ENCODE measurements at places on chromosomes 16 and 17.

GRCh38 chr16:72873044-72873443, 174.9 kb downstream of the ZFHX3 start:
- DNase-seq = no peak

DNA sequence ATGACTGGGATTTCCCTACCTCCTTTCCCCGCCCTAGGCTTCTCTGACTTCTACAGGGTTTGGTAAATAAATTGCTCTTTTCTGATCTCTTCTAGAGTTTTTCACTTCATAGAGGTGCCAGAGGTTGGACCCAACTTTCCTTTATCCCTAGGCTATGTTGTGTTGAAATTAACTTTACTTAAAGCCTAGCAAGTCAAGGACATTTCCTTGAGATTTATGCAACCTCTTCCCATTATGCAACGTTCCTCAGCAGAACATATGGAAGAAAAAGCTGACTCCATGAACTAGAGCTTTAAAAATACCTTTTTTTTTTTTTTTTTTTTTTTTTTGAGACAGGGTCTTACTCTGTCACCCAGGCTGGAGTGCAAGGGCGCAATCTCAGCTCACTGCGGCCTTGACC, 15.5 kb downstream of the MPO start:
- no peak for DNase-seq

DNA sequence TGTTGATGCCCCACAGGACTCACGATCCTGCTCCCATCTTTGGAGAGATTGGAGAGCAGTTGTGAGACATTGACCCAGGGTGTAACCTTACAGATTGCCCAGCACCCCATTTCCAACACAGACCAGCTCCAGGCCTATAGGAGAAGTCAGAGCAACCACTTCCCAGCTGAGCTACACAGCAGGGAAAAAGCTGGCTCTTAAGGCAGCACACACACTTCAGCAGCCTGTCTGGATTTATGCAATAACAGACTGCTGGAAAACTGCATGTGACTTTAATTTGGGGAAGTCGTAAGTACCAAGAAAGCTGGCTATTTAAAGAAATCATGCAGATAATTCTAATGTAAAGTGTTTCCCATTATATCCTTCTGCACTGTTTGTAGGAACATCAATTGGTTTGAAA, 30.8 kb downstream of the NOG start:
- no peak for DNase-seq

DNA sequence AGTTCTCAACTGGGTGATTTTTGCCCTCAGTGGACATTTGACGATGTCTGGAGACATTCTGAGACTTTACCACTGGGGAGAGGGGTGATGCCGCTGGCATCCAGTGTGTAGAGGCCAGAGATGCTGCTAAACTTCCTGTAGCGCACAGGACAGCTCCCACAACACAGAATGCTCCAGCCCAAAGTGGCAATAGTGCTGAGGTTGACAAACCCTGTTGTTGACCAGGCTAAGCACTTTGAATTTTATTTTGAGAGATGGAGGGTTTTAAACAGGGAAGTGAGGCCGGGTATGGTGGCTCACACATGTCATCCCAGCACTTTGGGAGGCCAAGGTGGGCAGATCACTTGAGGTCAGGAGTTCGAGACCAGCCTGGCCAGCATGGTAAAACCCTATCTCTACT, 44.0 kb downstream of the SYT17 start:
- DNase-seq = no peak

- DNase-seq = no peak
Measured at GRCh38 chr16:3609895-3610697, 1.3 kb downstream of the SLX4 start.

- no peak for DNase-seq
Measured at GRCh38 chr17:22253007-22253406, 560.7 kb downstream of the KCNJ18 start.

DNA sequence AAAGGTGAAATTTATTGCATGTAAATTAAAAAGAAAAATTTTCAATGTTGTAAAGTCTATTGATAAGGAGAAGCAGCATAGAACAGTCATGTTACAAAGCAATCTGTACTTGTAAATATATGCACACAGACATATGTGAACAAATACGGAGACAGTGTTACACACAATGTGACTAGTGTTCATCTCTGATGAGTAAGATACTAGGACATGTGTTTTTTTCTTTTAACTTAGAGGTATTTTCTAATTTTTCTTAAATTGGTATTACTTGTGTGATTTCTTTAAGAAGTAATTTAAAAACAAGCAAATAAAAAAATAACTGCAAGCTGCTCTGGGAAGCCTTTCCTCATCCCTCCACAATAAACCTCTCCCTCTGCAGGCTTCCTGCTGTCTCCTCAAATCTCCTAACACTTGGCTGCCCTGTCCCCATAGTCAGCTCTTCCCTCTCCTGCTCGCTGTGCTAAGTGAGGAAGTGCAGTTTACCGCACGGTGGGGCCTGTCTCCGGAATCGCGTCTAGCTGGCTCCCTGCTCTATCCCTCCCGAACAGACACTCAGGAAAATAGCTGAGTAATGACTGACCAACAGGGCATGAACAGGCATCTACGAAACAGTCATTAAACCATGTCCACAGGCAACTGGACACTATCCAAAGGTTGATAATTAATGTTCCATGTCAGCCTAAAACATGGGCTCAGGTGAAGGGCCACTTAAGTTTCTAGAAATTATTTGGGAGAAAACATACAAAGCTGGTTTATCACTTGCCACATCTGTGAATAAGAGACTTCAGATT, 35.9 kb downstream of the CMTM4 start:
- DNase-seq = no peak

- no peak for DNase-seq
Measured at GRCh38 chr17:7098802-7099459, 15.7 kb downstream of the ASGR2 start.

GRCh38 chr16:84609563-84610177, 8.2 kb downstream of the COTL1 start:
- no peak for DNase-seq

DNA sequence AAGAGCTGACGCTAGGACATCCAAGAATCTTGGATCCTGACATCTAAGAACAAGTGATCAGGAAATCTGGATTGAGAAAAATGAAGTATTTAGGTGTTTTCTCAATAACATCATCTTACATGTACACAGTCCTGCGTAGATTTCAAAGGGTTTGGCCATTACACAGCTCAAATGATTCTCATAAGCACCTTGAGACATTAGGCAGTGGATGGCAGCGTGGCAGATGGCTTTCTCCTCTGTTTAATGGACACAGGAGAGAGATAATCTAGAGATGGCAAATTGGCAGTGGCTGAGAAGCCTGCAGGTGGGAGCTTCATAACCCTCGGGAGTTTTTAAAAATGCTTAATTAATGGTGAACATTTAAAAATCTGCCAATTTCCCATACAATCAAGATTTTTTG, 137.5 kb downstream of the ZFHX3 start:
- DNase-seq = no peak

DNA sequence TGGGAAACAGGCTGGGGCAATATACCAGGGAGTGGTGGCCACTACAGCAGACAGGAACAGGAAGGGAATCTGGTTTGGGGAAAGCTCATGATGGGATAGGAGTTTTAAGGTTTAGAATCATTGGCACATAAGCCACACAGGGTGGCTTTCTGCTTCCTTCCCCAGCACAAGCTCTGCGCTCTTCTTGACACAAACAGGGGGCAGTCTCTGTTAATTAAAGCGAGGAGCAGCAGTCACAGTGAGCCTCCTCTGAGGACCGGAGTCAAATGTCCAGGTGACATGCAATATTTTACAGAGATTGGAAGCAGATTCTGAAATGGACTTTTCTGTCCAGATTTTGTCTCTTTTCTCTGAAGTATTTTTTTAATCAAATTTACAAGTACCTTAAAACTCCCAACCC, 2.8 kb upstream of the SHISA9 start:
- no peak for DNase-seq

- DNase-seq = peak; percentile 39
Measured at GRCh38 chr17:15651583-15652110, 32.1 kb upstream of the FBXW10B start.

Data from activated T-cell treated with anti-CD3 and anti-CD28 coated beads, Interleukin-2, amount 50 U/mL, for 48 hours (primary cell).